ENCODE measurements at places on chromosomes 6 and 20.

GRCh38 chr20:18243802-18244201 lies 44.5 kb upstream of the ZNF133 start:
- no peak for DNase-seq

- no peak for DNase-seq
Observed at GRCh38 chr6:157954150-157955117, 27.2 kb upstream of the SYNJ2 start.

DNA sequence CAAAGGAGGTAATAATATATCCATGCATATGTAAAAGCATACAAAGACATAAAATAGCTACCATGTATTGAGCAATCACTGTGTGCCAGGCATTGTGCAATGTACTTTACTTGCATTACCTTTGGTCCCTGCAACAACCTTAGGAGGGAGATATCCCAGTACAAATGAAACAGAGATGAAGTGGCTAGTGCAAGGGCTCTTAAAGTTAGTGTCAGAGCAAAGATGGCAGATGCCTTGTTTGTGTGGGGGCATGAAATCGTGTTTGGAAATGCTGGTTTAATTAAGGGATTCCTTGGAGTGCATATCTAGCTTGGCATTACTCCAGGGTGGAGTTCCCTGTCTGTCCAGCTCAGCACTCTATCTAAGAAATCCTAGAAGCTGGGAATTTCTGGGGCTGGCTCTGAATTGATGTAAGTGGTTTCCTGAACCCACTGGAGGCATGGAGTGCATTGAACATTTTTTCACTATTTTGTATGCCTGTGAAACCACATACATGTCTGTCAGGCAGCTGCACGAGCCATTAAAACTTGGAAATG lies 9.8 kb downstream of the PAQR8 start:
- no peak for DNase-seq

DNA sequence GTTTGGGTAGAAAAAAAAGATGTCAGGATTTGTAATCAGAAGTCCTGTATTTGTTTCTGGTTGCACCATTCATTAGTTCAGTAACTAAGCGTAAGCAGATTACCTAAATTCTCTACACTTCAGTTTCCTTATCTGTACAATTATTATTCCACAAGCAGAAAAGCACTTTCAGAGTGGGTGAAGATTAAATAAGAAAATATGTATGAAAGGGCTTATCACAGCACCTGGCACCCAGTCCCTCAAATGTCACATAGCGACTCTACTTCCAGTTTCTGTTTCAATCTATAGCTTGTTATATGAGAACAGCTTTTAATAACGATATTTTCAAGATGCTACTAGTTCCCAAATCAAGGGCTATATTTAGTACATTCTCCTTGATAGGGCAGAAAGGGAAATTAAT lies 31.4 kb downstream of the RGS17 start:
- DNase-seq, result no peak

DNA sequence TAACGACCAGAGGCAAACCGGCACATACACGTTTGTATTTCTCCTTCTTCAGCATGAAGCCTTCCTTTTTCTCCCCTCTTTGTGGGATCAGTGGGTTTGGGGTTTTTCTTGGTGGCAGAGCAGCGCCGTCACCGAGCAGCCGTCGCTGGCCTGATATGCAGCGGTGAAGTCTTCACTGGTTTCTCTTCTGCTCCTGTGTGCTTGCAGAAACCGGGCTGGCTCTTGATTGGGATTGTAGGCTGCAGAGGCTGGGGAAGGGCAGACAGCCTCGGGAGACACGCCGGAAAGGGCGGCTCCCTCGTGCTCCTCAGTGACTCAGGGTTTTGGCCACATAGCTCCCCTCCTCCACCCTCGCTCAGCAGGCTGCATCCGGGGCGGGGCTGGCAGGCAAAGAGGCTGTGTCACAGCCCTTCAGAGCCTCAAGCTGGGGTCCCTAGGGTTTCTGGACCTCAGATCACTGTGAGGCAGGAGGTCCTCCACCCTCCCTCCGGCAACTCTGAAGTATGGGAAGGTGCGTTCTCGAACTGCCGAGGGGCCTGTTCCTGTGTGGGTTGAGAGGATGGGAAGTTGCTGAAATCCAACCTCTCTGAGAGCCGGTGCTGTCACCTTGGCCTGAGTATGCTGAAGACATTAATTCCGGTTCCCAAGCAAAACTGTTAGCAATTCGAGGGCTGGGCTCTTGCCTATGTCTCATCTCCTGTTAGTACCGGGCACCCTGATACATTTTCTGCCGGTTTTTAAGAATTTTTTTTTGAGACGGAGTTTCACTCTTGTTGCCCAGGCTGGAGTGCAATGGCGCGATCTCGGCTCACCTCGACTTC lies 24.2 kb downstream of the NQO2 start:
- peak; percentile 16 for DNase-seq

GRCh38 chr20:19973961-19974629 lies 43.1 kb upstream of the NAA20 start:
- peak; percentile 93 for DNase-seq

DNA sequence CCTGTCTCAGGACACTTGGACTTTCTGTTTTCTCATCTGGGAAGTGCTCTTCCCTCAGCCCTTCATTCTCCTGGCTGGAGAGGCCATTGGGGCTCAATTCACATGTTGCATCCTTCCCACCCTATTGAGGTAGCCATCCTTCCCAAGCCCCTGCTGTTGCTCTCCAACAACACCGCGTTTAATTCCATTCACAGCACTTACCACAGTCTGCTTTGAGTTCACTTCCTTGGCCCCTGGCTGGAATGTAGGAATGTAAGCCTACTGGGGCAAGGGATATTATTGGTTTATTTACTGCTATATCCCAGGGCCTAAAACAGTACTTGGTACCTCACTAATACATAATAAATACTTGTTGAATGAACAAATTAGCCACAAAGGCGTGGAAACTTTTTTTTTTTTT lies 6.7 kb upstream of the GFOD1 start:
- no peak for DNase-seq

DNA sequence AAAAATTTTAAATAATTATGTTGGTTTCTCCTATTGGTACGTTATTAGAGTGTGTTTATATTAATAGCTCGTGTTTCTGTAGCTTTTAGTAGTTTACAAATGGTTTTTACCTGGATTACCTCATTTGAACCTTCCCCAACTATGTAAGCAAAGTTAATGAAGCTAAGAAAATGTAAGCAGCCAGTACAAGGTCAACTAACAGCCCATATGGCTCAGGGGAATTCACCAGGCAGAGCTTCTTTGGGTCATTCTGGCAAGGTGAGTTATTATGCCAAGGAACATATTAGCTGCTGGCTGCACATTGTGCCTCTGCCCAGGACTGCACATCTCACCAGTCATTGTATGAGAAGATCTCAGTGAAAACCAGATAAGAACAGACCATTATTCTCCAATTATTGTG lies 27.0 kb upstream of the MARCKS start:
- DNase-seq, result no peak

DNA sequence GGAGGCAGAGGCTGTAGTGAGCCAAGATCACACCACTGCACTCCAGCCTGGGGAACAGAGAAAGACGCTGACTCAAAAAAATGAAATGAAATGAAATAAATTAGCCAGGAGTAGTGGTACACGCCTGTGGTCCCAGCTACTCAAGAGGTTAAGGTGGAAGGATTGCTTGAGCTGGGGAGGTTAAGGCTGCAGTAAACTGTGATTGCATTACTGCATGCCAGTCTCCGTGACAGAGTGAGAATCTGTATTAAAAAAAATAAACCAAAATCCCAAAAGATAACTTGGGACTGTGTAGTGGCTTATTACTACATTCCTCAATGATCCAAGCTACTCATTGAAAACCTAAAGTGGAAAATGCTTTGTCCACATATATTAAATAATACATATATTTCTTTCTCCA lies 87.0 kb downstream of the SGK1 start:
- DNase-seq, result no peak

- DNase-seq, result no peak
Observed at GRCh38 chr6:43983191-43983590, 144.1 kb downstream of the MRPL14 start.

DNA sequence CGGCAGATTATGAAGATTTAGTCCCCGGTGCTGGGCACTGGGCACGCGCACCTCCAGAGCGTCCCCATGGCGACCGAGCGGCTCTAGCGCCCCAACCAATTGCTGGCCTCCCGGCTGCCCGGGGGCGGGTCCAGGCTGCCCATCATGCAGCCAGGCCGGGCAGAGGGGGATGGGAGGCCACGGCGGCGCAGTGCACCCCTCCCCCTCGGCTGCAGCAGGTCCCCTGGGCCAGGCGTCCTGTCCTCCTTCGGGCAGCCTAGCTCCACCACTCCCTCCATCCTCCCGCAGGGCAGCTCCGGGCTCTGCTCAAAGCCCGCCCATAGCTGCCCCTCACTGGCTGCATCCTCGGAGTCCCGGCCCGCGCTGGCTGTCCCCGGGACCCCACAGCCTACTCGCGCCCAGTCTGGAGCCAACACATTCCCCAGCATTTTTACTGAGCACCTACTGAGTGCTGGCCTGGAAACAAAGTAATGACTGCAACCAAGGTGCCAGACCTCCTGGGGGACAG lies 99.4 kb downstream of the ASXL1 start:
- DNase-seq, result no peak

GRCh38 chr6:133017581-133017980 lies 203.2 kb downstream of the RPS12 start:
- DNase-seq, result peak; percentile 15

- no peak for DNase-seq
Observed at GRCh38 chr20:64025101-64025825, 10.7 kb upstream of the C20orf204 start.

DNA sequence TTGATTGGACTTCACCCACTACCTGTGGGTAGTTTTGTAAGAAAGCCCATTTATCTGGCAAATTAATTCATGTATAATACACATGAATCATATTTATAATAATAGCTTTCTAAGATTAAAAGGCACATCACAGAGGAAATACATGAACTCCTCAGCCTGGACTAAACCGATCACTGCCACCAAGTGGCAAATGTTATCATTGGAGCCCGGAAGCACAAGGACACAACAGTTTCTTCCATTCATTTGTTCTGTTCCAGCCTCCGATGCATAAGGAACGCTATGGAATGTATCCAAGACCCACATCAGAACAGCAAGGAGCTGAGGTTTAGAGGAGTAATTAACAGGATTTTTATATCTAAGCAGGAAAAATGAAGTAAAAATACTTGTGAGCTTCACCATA lies 13.9 kb upstream of the IPCEF1 start:
- no peak for DNase-seq

DNA sequence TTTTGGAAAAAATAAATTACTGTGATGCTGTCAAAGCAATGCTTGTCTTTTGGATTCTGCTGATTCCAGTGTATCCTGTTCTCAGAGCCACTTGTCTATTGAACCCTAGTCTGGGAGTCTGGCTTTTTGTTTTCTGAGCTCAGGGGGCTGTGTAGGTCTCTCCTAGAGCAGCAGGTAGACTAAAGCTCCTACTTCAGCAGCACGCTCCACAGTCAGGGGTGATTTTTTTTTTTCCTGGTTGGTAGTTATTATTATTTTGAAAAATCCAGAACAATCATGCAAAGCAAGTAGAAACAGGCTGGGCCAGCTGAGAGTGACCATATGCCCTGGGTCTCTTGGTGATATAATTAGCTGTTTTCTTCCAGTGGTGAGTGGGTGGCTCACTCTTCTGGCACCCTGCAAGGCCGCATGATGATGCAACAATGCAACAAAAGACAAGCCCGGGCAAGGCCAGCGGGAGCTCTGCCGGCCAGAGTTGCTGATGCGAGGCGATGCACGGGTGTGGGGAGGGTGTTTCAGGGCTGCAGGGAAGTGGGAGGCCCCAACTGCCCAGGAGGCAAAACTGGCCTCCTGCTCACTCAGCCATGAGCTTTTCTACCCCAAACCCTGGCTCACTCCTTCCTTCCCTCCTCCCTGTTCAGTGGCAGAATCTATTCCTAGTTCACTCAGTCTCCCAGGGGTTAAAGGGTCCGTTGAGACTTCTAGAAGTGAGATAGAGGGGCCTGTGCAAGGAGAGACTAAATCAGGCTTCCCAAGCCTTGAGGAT lies 11.5 kb upstream of the CDKN1A start:
- peak; percentile 89 for DNase-seq

DNA sequence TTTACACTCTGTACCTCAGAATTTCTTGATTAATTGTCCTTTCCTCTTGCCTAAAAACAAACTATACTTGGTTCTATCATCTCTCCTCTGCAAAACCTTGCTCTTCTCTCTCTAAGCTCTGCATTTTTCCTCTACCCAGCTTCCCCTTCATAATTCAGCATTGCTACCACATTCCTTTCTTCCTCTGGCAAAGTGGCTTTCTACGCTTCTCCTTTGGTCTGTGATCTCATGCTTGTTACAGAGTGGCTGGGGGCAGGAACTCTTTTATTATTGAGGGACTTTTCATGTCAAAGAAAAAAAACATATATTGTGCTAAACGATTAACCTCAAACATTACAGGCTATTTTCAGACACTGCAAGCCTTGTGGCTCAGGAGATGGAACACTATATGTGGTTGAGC lies 333.3 kb upstream of the KCNQ5 start:
- DNase-seq, result no peak

DNA sequence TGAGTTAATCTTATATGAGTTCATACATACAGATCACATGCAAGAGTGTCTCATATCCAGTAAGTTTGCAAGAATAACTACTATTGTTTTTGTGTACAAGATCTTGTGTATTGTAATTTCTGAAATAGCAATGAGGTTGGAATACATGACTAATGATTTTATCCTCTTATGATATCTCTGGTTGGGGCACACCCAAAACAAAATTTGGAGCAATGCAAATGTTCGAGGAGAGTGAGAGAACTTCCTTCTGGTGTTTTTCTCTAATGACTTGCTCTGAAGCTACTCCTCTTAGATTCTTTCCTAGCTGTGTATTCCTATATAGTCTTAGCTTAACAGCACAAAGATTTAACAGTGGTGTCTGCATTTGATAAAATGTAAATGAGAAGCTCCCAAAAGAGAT lies 252.5 kb downstream of the LAMA2 start:
- DNase-seq, result no peak
